Suprapubic skin (tissue), 4 donors: ENCODE measurements at places on chromosomes 11 and 22.
A peak's percentile ranks its signal among the peaks of the same experiment; 100 is the strongest.

GRCh38 chr11:67024410-67024809 is 1.5 kb downstream of the SYT12 start:
- no peak for DNase-seq

GRCh38 chr11:119094816-119095065 is 6.9 kb downstream of the DPAGT1 start:
- DNase-seq = peak; percentile 91

DNA sequence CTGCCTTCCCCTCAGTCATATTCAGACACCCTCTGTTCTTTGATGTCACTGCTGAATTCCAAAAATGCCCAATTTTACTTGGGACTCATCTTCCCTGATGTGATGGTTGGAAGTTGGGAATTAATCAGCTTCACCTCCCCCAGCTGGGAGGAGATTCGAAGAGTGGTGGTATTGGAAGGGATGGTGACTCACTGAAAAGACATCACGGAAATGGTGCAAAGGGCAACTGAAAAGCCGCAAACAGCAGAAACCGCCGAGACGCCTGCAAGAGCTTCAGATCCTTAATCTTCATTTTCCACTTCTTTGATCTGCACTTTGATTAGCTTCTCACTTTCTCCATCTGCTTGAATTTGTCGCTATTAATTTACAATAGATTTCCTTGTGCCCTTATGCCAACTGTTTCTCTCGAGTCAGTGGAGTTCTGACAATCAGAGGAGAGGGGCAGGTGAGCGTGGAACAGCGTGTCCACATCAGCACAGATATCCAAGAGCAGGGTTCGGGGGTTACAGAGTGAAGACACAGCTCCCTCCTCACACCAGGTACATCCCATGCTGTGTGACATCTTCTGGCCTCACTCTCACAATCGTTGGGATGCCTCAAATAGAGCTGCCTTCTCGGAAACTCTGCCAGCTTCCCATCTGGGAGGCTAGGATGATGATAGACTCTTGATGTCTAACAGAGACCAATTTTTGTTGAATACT is 325.4 kb downstream of the BRD1 start:
- no peak for DNase-seq

DNA sequence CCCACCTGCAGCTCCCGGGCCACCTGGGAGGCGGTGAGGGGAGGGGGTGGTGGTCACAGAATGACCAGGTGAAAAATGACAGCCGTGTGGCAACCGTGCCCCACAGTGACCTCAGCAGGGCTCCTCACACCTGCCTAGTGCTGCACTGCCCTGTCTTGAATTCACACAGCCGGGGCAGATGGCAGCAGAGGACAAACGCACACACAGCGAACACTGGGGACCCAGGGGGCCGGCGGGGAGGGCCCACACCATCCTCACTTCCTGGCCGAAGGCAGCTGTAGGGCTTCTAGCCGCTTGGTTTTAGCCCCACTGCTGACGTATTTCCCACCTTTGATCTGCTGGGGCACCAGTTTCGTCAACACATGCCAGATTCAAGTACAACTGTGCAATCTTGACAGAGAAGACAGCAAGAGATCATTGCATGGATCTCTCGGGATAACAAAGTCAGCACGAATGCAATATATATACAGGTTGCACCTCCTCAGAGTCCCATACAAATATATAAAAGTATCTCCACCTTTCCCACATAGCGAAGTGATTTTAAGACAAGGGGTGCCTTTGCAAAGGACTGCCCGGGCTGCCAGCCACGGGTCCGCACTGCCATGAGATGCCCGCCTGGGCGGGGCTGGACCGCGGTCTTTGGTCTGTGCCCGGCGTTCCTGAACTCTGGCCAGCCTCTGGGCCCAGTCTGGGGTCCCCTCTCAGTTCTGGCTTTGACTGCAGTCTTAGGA is 26.9 kb downstream of the TRMU start:
- no peak for DNase-seq

DNA sequence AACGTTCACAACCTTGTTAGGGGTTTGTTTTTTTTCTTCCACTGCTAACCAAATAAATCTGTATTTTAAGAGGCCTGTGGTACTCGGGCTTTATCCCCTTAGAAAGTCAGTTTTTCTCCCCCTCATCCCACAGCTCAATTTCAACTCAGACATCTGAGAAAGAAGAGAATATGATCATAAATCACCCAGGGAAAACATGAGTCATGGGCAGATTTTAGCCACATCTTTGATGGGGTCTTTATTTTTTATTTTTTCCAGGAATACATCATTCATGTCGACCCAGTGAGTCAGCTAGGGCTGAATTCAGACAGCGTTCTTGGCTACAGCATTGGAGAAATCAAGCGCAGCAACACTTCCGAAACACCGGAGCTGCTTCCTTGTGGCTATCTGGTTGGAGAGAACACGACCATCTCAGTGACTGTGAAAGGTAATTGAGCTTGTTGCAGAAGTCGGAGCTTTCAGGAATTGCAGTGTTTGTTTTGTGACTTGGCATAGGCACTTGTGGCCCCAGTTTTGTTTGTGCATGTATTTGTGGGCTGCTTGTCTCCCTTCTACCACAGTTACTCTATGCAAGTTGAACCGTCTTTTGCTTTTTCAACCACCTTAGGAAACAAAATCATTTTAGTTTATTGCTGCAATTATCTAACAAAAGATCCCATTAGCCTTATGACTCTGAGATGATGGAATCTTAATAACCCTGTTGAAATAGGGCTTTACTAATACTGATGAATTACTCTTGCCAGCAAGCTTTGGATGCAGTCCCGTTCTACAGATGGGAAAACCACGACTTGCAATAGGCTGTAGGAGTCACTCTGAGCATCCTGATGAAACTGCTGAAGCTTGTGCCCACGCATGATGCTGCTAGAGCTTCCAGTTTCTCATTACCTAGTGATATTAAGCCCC is 62.7 kb downstream of the DBX1 start:
- DNase-seq = no peak

DNA sequence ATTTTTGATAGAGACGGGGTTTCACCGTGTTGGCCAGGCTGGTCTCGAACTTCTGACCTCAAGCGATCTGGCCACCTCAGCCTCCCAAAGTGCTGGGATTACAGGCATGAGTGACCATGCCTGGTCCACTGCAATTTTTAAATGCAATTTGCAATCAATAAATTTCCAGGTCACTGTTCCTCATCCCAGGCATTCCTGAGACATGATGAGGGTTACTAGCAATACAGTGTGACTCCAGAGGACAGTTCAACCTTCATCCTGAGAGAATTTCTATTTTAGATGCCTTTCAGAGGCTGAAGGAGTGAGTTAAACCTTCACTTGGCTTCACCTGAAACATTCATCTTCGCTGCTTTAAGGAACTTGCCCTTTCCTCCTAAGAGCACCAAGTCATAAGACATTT is 9.7 kb upstream of the UBASH3B start:
- DNase-seq = no peak

DNA sequence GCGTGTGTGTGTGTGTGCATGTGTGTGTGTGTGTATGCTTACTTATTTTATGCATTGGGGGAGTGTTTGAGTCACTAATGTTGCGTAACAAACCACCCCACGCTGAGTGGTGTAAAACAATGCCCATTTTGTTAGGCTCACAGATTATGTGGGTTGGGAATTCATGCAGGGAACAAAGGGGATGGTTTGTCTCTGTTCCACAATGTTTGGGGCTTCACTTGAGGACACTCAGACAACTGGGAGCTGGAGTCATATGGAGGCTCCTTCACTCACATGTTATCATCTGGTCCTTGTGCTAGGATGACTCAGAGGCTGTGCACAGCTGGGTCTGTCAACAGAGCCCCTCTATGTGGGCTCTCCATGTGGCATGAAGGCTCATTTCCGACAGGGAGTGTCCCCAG is 51.3 kb upstream of the LARGE1 start:
- no peak for DNase-seq

GRCh38 chr22:42080287-42080686 is 787 bp downstream of the SMDT1 start:
- DNase-seq = peak; percentile 73

DNA sequence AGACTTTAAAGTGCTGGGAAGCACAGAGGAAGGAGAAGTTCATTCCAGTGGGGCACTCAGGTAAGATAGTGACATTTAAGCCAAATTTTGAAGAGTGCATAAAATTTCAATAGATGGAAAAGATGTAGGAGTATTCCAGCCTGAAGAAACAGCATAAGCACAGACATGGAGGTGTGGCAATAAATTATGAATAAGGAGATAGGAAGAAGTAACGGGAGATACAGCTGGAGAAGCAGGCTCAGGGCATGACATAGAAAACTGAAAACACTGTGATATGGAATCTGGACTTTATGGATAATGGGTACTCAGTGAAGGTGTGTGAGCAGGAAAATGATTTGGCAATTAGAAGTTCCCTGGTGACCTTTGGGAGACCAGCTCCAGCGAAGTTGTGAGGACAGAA is 33.3 kb downstream of the P4HA3 start:
- no peak for DNase-seq
